NAMALWA (cell line): ENCODE measurements at places on chromosomes 16 and 17.

DNA sequence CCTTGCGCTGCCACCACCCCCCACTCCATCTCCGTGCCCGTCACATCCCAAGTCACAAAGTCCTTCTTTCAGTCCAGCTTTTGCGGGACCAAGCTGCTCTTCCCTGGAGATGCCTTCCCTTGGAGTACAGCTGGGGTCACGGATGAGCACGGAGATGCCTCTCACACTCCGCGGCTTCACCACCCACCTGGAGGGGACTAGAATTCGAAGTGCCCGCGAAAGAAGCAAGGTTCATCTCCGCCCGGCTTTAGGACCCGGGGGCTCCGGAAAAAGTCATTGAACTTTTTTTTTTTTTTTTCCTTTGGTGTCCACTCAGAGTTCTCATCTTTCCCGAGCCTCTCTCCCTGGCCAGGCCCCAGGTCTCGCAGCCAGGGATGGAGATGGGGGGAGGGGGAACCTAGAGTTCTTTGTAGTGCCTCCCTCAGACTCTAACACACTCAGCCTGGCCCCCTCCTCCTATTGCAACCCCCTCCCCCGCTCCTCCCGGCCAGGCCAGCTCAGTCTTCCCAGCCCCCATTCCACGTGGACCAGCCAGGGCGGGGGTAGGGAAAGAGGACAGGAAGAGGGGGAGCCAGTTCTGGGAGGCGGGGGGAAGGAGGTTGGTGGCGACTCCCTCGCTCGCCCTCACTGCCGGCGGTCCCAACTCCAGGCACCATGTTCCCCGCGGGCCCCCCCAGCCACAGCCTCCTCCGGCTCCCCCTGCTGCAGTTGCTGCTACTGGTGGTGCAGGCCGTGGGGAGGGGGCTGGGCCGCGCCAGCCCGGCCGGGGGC is at the start of gene FKBP10:
TSS of gene FKBP10 (plus strand) at position 624 of the 771 bp plus-strand sequence. CDS start at position 655, 31 bp downstream.
- peak; percentile 48 for DNase-seq

GRCh38 chr16:483341-484075 is 44.0 kb upstream of the CAPN15 start:
- DNase-seq, result no peak

GRCh38 chr16:65617421-65617820 is 495.6 kb upstream of the CDH11 start:
- no peak for DNase-seq

DNA sequence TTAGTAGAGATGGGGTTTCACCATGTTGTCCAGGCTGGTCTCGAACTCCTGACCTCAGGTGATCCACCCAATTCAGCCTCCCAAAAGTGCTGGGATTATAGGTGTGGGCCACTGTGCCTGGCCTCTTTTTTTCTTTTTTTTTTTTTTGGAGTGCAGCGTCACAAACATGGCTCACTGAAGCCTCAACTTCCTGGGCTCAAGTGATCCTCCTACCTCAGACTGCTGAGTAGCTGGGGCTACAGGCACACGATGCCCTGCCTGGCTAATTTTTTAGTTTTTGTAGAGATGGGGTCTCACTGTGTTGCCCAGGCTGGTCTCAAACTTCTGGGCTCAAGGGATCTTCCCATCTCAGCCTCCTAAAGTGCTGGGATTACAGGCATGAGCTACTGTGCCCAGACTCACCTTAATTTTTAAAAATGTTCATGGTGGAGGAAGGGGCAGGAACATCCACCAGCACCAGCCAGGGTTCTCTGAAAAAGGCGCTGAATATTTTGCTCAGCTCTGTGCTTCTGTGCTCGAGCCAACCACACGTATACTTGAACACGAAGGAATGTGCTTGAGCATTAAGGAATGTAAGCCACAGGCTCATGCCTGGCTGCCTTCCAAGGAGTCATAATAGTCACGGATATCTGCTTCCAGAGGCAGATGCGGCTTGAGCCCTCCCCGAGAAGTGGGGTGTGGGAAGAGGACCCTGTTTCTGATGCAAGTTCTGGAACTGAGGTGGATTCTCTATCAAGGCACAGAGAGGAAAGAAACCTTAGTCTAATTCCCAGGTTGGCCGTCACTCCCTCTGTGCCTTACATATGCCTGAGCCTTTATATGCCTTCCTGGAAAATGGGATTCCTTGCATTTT is 65.5 kb upstream of the CREBBP start:
- no peak for DNase-seq

DNA sequence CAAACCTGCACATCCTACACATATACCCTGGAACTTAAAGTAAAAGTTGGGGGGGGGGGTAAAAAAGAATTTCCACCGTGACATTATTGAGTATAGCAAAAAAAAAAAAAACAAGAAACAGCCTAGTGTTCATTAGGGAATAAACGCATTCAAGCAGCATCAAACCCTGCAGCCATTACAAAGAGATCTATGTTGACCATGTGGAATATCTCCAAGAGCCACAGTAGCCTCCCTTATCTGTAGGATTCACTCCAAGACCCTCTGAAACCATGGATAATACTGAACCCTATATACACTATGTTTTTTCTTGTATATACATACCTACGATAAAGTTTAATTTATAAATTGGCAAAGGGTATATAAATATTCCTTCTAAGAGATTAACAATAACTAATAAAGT is 5.6 kb upstream of the BIRC5 start:
- no peak for DNase-seq
